ENCODE measurements at places on chromosomes 2 and 18. TPM values are rescaled to one million over a fixed set of nuclear protein-coding genes. Genes with fewer than 3 reads are reported as not detected.

The KYNU gene
- 15.5 TPM for total RNA-seq

GRCh38 chr2:60555066-60555782, 1.8 kb upstream of the BCL11A start:
- H3K27me3 ChIP-seq: peaks cover 2% of the 10 kb centered on the region
- H3K4me3 ChIP-seq: peak overlapping the region; percentile 36
- no peak overlapping the region for H3K27ac ChIP-seq
- no peaks in the 10 kb centered on the region for H3K36me3 ChIP-seq
- peaks cover 17% of the 10 kb centered on the region for H3K4me1 ChIP-seq
- peak; percentile 87 for DNase-seq

DNA sequence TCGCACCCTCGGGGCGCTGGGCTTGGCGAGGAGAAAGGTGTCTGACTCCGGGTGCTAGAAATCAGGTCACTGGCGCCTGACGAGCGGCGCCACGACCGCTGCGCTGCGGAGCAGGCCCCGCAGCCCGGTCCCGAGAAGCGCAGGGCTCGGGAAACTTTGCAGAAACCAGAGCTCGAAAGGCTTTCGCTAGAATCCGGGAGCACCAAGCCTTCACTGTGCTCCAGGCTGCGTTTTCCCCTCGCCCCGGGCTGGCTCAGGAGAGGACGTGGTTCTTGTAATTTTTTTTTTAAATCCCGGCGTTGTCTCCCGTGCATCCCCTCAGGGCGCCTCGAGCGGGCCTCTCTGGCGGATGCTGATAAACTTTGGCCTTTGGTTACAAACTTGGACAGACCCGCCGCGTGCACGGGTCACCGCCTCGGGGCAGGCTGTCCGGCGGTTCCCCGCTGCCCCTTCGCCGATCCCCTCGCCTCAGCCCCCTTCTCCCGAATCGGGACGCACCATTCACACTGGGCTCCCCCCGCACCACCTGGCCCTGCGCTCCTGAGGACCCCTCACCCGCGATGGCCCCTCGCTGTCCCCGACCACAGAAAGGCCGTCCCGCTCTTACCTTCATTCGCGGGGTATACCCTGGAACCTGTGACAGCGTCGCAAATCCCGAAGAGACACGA, 419 bp downstream of the EPHA4 start:
- no peaks in the 10 kb centered on the region for H3K27me3 ChIP-seq
- peak overlapping the region; percentile 72 for H3K4me3 ChIP-seq
- H3K27ac ChIP-seq: peak overlapping the region; percentile 27

- no peak overlapping the region for H3K4me3 ChIP-seq
- H3K4me1 ChIP-seq: no peaks in the 10 kb centered on the region
- no peaks in the 10 kb centered on the region for H3K27me3 ChIP-seq
- H3K36me3 ChIP-seq: no peaks in the 10 kb centered on the region
- no peak overlapping the region for H3K27ac ChIP-seq
These were observed 14.0 kb upstream of the PLB1 start for GRCh38 chr2:28481905-28482304.

- no peak overlapping the region for H3K27ac ChIP-seq
- no peaks in the 10 kb centered on the region for H3K36me3 ChIP-seq
- H3K4me3 ChIP-seq: no peak overlapping the region
- no peaks in the 10 kb centered on the region for H3K27me3 ChIP-seq
These were observed 27.7 kb upstream of the DCC start for GRCh38 chr18:52312346-52312745.

GRCh38 chr2:18722101-18722500, 132.7 kb upstream of the NT5C1B start:
- H3K36me3 ChIP-seq: no peaks in the 10 kb centered on the region
- no peak overlapping the region for H3K27ac ChIP-seq
- no peak overlapping the region for H3K4me3 ChIP-seq
- H3K27me3 ChIP-seq: no peaks in the 10 kb centered on the region

DNA sequence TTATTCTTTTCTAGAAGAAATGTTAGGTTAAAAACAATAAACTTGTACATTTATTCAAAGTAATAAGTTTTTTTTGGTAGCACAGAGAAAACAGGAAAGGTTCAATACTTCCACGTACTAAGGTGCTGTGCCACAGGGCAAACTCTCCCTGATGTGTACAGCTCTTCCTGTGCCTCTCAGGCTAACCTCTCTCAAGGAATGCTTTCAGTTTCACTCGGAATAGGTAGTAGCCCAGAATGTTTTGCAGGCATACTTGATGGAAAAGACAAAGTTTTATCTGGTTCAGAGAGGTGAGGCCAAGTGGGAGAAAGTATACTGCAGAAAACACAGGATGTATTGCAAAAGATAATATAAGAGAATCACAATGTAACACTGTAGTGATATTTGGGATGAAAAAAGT, 171.0 kb upstream of the ZFP36L2 start:
- no peak overlapping the region for H3K27ac ChIP-seq
- no peak overlapping the region for H3K4me3 ChIP-seq
- H3K4me1 ChIP-seq: peaks cover 4% of the 10 kb centered on the region
- H3K36me3 ChIP-seq: peaks cover 2% of the 10 kb centered on the region

- H3K4me3 ChIP-seq: no peak overlapping the region
- H3K4me1 ChIP-seq: no peaks in the 10 kb centered on the region
- H3K27ac ChIP-seq: no peak overlapping the region
- no peak for DNase-seq
- no peaks in the 10 kb centered on the region for H3K36me3 ChIP-seq
These were observed 135.7 kb downstream of the NFATC1 start for GRCh38 chr18:79531386-79531785.

DNA sequence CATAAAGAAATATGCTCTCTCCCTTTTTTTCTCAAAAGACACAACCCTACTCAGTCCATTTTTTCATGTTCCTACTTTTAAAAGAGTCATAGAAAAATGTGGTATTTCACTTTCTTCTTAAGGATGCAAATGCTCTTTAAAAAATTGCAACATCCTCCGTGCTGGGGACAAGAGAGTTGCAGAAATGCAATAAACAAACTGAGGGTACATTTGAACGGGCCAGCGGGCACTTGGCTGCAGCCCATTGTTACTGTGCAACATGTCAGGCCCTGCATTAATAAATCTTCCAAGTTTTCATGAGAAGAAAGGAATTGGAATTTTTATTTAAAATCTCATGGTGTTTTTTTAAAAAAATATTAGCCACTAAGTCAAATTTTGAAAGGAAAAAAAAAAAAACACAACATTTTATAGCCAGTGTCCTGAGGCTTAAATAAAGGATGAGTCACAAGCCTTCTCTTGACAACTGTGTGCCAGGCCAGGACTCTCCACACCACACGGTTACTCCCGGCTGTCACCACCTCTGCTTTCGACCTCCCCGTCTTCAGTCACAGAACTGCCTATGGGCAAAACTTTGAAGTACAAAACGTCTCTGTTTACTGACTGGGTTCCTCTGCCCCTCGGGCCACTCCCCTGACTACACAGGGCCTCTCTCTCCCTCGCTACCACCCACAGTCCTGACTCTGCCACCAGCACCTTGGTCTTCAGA, 57.5 kb upstream of the MFF start:
- H3K4me1 ChIP-seq: no peaks in the 10 kb centered on the region
- H3K27ac ChIP-seq: no peak overlapping the region
- no peak for DNase-seq
- H3K36me3 ChIP-seq: no peaks in the 10 kb centered on the region
- H3K27me3 ChIP-seq: no peaks in the 10 kb centered on the region

GRCh38 chr2:201093573-201093972, 21.8 kb downstream of the NDUFB3 start:
- H3K36me3 ChIP-seq: no peaks in the 10 kb centered on the region
- no peak for DNase-seq
- no peaks in the 10 kb centered on the region for H3K4me1 ChIP-seq
- H3K27me3 ChIP-seq: no peaks in the 10 kb centered on the region

DNA sequence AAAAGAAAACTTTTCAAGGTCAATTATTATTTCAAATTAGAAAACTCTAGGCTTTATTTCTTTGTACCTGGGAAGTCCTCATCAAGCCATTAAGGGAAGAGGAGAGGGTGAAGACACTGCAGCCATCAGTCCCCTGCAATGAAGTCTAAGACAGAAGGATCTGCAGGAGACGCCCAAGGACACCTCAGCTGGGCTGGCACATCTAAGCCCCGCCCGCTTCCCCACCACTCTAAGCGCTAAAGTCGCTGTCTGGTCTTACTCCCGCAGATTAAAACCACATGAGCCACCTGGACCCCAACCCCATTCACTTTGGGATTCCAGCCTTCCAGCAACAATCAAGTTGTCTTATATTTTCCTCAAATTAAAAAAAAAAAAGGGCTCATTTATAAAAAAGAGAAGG, 104.4 kb downstream of the AFF3 start:
- no peaks in the 10 kb centered on the region for H3K36me3 ChIP-seq
- DNase-seq: no peak
- peaks cover 1% of the 10 kb centered on the region for H3K4me1 ChIP-seq
- H3K4me3 ChIP-seq: no peak overlapping the region
- H3K27me3 ChIP-seq: no peaks in the 10 kb centered on the region

The NT5DC4 gene
- total RNA-seq: 0.09 TPM

GRCh38 chr2:173903601-173904394, 61.4 kb downstream of the SP3 start:
- no peak for DNase-seq
- H3K4me3 ChIP-seq: no peak overlapping the region
- no peak overlapping the region for H3K27ac ChIP-seq

GRCh38 chr18:14928396-14928795, 180.4 kb downstream of the ANKRD30B start:
- no peaks in the 10 kb centered on the region for H3K27me3 ChIP-seq
- no peaks in the 10 kb centered on the region for H3K4me1 ChIP-seq
- no peak overlapping the region for H3K4me3 ChIP-seq
- H3K36me3 ChIP-seq: no peaks in the 10 kb centered on the region

DNA sequence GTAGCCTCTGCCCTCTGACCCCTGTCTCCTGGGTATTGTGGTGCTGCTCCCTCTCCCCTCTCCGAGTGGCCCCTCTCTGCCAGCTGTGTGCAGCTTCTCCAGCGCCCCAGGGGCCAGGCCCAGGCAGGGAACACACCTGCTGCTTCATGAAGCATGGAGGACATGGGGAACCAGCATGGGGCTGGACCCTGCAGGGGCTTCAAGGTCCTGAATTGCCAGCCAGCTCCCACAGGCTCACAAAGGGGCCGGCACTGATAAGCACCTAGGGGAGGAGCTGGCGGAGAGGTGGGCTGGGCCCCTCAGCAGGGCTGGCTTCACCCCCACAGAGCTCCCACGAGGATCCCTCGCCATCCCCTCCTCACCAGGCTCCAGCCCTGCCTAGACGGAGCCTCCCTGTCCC, 77.4 kb upstream of the GPC1 start:
- no peak for DNase-seq
- H3K27ac ChIP-seq: no peak overlapping the region
- H3K4me3 ChIP-seq: no peak overlapping the region
- no peaks in the 10 kb centered on the region for H3K27me3 ChIP-seq

The C1GALT1C1L gene
- total RNA-seq: 0.40 TPM

- H3K36me3 ChIP-seq: no peaks in the 10 kb centered on the region
- H3K4me3 ChIP-seq: no peak overlapping the region
- no peaks in the 10 kb centered on the region for H3K4me1 ChIP-seq
These were observed 96.9 kb upstream of the RMP24 start for GRCh38 chr18:35875566-35875965.

DNA sequence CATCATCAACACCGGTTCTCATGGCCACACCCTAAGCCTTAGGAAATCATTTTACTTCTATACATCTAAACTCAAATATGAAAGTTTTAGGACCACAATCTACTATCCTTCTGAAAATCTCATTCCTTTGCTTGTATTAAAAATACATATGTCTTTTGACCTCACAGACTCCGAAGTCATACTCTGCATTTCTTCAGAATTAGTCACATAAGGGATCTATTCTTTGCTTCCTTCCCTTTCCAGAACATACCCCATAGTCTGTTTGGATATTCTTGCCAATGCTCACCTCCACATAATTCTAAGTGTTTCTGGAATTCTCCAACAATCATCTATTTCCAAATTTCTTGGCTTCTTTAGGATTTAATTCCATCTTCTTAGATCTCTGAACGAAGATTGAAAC, 14.2 kb upstream of the DSG1 start:
- no peak overlapping the region for H3K4me3 ChIP-seq
- DNase-seq: no peak
- H3K27me3 ChIP-seq: no peaks in the 10 kb centered on the region
- H3K4me1 ChIP-seq: no peaks in the 10 kb centered on the region

DNA sequence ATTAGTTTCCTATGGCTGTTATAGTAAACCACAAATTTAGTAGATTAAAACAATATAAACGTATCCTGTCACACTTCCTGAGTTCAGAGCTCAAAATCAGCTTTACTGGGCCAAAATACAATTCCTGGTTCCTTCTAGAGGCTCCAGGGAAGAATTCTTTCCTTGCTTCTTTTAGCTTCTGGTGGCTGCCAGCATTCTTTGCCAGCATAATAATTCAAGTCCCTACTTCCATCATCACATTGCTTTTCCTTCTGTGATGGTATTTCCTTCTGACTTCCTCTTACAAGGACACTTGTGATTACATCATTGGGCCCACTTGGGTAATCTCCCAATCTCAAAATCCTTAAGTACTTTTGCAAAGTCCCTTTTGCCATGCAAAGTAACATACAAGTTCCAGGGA, 40.6 kb downstream of the MOB4 start:
- DNase-seq: no peak
- no peak overlapping the region for H3K27ac ChIP-seq
- no peak overlapping the region for H3K4me3 ChIP-seq
- peaks cover 7% of the 10 kb centered on the region for H3K36me3 ChIP-seq
- H3K4me1 ChIP-seq: peaks cover 2% of the 10 kb centered on the region

The NLRC4 gene
- total RNA-seq: 15.3 TPM

DNA sequence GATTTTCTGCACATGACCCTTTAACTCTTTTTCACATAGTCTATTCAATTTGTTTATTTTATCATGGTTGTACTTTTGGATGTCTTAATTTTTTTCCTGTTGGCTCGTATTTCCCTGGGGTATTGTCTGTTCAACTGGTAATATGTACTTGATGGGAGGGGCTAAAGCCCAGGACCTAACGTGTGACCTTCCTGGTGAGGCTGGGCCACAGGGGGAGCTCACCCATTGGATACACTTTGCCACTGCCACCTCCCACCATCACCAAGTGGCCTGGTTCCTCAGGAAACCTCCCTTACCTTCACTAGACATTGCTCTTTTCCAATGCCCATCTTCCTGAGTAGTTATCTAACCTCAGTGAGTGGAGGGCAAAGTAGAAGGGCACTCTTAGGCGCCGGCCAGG, 143.9 kb upstream of the LTBP1 start:
- H3K4me1 ChIP-seq: no peaks in the 10 kb centered on the region
- H3K27ac ChIP-seq: no peak overlapping the region
- H3K27me3 ChIP-seq: no peaks in the 10 kb centered on the region

GRCh38 chr2:62110415-62111025, 85.4 kb upstream of the B3GNT2 start:
- H3K4me1 ChIP-seq: peaks cover 7% of the 10 kb centered on the region
- H3K27ac ChIP-seq: no peak overlapping the region
- H3K27me3 ChIP-seq: no peaks in the 10 kb centered on the region

The TOGARAM2 gene
- total RNA-seq: 7.0 TPM

GRCh38 chr2:116510117-116510671, 1304.3 kb upstream of the DDX18 start:
- H3K36me3 ChIP-seq: no peaks in the 10 kb centered on the region
- no peak for DNase-seq
- H3K4me3 ChIP-seq: no peak overlapping the region
- no peaks in the 10 kb centered on the region for H3K27me3 ChIP-seq
- no peak overlapping the region for H3K27ac ChIP-seq

- H3K4me1 ChIP-seq: no peaks in the 10 kb centered on the region
- H3K27me3 ChIP-seq: no peaks in the 10 kb centered on the region
- no peak overlapping the region for H3K27ac ChIP-seq
- H3K4me3 ChIP-seq: no peak overlapping the region
These were observed 351.3 kb downstream of the NRXN1 start for GRCh38 chr2:50680646-50681045.

GRCh38 chr2:196277002-196277401, 105.6 kb upstream of the STK17B start:
- no peaks in the 10 kb centered on the region for H3K27me3 ChIP-seq
- peaks cover 4% of the 10 kb centered on the region for H3K4me1 ChIP-seq
- H3K4me3 ChIP-seq: no peak overlapping the region
- H3K36me3 ChIP-seq: no peaks in the 10 kb centered on the region
- H3K27ac ChIP-seq: no peak overlapping the region

The EFR3B gene
- 5.6 TPM for total RNA-seq

The AGFG1 gene
- 90.2 TPM for total RNA-seq

The CHRNG gene
- not detected for total RNA-seq
